ENCODE measurements at places on chromosomes 11 and 22.
A peak's percentile ranks its signal among the peaks of the same experiment; 100 is the strongest.

DNA sequence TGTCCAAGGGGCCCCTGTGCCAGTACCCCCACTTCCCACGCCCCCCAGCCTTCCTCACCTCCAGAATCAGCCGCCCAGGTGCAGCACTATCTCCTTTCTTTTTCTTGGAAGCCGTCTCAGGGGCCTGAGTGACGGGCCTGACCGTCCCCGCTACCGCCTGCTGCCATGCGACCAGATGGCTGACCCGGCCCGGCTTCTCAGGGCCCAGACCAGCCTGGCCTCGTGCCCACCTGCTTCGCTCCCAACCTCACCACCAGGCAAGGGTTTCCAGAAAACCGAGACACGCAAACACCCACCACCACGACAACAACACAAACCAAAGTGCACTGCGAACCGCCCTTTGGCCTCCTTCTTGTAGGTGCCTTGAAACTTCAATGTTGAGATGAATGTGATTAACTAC, 39.1 kb downstream of the MACROD1 start:
- no peak for DNase-seq

DNA sequence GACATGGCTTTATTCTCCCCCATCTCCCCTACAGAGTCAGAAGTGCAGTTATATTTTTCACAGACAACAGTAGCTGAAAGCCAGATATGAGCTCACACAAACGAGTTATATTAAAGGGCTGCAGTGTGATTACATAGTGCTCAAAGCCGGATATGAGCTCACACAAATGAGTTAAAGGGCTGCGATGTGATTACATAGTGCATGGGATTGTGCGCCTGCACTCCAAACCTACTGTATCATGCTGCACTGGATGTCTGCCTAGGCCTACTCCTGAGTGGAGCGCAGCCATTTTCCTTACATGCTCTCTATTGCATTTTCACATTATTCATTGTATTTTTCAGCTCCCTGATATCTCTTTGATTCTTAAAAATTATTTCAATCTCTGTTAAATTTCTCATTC, 414.6 kb upstream of the LARGE1 start:
- no peak for DNase-seq

DNA sequence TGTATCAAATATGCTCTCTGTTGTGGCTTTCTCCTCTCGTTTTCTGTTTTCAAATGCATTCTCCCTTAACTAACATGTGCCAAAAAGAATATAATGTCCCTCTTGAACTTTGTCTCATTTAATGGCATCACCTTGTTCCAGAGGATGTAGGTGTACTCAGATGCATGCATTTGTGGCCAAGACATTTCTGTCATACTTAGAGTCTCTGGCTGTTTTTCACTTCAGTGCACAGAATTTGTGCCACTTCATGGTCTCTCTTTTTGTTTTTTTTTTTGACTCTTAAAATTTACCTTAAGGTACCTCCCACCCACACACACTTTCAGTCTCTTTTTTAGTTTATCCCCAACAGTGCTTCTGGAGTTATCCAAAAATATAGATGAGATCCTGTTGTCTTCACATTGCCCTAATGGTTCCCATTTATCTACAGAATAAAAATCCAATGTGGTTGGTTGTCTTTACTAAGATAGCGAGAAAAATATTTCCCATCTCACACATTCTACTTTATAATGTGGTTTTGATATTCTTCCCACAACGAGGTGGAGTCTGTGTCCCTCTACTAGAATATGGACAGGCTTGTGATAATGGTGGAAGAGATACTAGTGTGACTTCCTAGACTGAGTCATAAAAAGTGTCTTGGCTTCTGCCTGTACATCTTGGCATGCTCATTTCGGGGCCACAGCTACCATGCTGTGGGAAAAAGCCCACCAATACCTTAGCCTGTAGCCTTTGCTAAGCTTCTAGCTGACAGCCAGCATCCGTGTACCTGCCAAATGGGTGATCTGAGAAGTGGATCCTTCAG, 125.8 kb downstream of the DDX10 start:
- DNase-seq, result no peak

GRCh38 chr11:16099343-16099900, 256.9 kb downstream of the SOX6 start:
- DNase-seq, result peak; percentile 48

- DNase-seq, result no peak
Observed at GRCh38 chr22:22941831-22942510, 54.4 kb downstream of the IGLL5 start.

- no peak for DNase-seq
Observed at GRCh38 chr11:48104568-48104924, 112.1 kb upstream of the OR4B1 start.

GRCh38 chr11:11948242-11948947, 60.0 kb downstream of the DKK3 start:
- no peak for DNase-seq

- DNase-seq, result no peak
Observed at GRCh38 chr11:116890193-116890592, 52.8 kb upstream of the APOA1 start.

DNA sequence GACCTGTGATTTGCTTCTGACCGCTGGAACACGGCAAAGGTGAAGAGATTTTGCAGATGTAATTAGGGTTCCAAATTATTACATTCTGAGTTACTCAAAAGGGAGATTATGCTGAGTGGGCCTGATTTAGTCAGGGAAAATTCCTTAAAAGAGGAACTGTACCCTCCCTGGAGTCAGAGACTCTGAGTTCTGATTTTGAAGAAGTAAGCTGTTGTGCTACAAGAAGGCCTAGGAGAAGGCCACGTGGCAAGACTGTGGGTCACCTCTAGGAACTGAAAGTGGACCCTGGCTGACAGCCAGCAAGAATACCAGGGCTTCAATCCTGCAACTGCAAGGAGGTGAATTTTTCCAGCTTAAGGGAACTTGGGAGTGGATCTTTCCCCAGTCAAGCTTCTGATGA, 45.3 kb downstream of the CHRDL2 start:
- DNase-seq, result no peak

DNA sequence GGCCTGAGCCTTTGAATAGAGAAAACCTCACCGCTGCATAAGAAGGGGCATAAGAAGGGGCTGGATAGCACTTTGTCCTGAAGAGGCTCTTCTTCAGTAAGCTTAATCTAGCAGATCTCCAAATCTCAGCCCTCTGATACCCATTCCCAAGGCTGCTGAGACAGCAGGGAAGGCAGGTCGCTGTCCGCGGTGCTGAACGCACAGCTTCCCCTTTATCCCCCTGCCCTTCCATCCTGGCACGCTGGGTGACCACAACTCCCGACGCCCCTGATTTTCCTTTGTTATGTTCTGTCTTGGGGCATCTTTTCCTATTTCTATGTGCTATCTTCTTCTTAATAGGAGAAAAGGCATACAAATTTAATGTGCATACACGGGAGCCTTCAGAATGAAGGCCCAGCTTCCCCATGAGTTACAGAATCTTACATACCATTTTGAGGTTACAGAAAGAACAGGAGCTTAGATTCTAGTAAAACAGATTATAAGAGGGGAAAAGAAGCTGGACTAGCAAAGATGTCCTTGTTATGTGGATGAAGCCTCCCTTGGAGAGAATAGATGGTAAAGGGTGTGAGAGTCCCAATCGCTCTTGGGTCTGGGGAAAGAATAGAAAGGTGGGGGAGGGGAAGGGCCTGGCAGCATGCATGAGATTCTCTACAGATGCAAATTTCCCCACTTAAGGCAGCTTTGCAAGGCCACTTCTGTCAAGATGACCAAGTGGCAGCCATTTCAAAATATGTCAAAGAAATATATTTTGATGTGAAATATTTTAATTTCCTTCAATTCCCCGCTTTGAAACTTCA, 5.7 kb upstream of the SULT4A1 start:
- DNase-seq, result no peak

- no peak for DNase-seq
Observed at GRCh38 chr22:46536537-46537224, 739 bp downstream of the CELSR1 start.

- DNase-seq, result no peak
Observed at GRCh38 chr11:111183706-111184105, 61.8 kb upstream of the POU2AF2 start.

- no peak for DNase-seq
Observed at GRCh38 chr11:11588243-11588642, 33.6 kb downstream of the GALNT18 start.

DNA sequence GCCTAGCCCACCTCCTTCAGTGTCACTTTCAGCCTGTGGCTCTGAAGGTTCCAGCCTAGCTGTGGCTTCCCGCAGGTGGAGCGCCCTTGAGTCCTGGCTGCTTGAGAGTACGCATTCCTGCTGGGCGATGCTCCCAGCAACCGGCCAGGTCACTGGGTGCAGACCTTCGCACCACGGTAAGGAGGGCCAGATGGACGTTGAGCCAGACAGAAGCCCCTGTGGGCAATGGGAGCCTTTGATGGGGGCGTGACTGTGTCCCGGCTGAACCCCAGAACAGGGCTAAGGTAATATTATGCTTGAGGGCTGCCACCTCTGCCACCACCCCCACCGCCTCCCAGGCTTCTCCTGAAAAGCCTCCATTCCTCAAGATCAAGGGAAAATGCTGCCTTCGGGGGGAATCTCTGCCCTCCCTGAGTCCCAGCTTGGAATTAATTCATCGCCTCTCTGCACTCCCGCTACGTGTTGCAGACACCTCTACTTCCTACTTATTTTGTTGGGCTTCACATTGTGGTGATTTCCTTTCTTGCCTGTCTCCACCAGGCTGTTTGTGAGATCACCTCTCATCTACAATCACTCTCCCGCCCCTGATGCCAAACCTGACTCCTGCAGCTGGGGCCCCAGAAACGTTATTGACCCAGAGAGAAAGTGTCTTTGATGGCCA, 144.9 kb upstream of the NECTIN1 start:
- DNase-seq, result no peak

GRCh38 chr22:47129902-47130635, 367.6 kb downstream of the TBC1D22A start:
- no peak for DNase-seq

DNA sequence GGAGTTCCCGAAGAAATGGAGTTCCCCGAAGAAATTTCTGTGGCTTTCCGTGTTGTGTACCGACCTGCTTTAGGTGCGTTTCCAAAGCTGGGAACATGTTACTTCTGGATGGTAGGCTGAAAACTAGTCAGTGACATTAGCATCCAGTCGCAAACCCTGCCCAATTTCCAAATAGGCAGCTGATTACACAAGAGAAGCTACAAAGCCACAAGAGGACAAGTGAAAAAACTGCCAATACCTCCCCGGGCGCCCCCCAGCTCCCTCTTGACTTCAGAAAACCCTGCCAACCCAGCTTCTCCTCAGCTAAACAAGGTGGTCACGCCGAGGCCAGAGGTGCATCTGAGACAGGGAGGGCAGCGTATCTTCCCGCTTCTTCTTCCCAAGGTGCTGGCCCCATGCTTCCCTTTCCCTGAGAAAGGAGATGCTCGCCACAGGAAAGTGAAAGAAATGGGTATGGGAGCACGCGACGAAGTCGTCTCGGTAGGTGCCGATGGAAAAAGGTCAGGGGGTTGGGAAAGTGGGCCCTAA, 551 bp downstream of the AGBL2 start:
- peak; percentile 42 for DNase-seq

DNA sequence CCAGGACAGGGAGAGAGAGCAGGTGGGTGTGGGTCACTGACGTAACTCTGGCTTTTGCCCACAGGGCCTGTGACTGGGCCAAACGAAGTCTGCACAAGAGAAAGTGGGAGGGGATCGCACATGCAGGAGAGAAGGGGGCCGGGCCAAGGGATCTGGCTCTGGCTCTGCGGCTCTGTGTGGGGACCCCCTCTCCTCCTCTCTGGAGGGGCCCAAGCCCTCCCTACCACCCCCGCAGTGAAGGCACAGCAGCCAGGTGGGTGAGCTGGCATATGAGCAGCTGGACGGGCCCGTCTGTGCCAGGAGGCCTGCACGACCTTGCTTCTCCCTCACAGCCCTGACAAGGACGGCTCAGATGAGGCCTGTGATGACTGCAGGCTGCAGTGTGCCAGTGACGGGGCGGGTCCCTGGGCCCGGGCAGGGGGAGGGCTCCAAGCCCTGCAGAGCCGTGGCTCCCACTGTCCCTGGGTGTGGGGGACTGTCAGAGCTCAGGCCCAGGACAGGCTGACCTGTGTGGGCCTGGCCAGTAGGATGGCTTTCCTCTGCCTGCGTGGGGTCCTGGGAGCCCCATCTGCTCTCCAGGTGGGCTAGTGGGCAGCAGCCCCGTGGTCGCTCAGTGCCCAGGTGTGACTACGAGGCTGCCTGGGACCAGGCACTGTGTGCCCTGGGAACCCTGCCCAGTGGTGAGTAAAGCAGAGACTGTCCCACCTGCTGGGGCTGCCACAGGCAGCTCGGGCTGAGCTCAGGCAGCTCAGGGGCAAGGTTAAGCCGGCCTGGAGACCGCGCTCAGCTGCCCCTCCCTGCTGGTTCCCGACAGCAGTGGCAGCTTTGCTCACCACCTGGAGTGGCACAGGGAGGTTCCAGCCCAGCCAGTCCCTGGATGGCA, 22.2 kb downstream of the MRGPRG start:
- DNase-seq, result no peak

GRCh38 chr11:85620256-85620655, 6.9 kb downstream of the DLG2 start:
- no peak for DNase-seq

- DNase-seq, result no peak
Observed at GRCh38 chr11:47863189-47863897, 15.2 kb upstream of the NUP160 start.

GRCh38 chr11:105713106-105713505, 103.2 kb downstream of the GRIA4 start:
- DNase-seq, result no peak

- DNase-seq, result no peak
Observed at GRCh38 chr11:65524014-65524740, 706 bp upstream of the SCYL1 start.

DNA sequence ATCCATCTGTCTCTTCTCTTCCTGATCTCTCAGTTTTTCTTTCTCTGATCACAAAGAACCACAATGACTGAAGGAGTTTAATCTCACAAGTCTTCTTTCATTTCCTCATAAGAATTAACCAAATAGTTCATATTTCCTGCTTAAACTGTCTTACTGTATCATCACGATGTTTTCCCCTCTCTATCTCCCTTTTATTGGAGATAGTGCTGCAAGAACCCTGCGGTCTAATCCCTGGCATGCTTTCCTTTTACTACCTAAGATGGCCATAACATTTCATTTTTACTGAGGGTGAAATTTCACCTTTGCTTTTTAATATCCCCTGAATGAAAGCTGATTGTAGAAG, 28.9 kb downstream of the CARD18 start:
- DNase-seq, result no peak
